KBM-7 (cell line): ENCODE measurements at places on chromosomes 5 and 9.
A peak's percentile ranks its signal among the peaks of the same experiment; 100 is the strongest.

GRCh38 chr5:177132136-177133095, 1.2 kb upstream of the NSD1 start:
- DNase-seq: no peak

DNA sequence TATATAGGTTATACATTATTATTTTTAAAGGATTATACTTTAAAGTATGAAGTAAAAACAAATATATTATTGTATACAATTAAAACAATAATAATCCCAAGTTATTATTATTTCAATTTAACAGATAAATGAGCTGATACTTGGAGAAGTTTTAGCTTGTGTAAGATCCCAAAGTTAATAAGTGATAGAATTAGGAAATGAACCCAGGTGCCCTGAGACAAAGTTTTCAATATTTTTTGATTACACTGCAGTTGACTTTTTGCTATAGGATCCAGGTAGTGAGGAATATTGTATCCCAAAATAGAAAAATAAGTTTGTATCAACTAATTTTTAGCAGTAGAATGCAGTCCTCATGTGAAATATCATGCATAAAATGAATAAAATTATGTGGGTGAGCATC, 543.2 kb upstream of the ZNF608 start:
- no peak for DNase-seq

DNA sequence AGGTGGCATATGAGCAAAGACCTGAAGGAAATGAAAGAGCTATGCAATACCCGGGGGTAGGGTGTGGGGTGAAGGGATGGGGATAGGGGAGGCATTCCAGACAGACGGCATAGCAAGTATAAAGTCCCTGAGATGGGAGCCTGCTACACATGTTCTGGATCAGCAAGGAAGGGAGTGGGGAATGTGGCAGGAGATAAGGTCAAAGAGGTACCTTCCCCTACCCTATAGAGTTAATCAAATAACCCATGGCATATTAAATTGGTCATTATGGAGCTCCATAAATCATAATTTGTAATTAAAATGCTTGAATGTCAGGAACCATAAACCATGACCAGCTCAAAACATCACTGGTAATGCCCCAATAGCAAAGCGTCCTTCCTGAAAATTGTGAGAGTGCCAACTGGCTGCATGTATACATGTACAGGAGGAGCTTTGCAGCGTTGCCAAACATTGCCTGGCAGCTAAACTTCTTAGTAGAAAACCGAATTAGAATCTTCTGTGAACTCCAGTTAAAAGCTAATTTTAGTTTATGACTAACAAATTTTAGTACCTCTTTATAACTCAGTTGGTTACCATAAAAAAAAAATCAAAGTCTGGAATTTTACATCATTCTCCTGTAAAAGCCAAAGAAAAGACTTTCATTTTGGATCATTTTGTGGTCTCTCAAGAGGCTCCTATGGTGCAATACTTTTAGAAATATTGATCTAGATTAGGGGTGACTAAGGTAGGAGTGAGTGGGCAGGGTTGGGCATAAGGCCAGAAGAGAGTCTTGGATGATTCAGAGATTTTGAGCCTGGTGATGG, 4.7 kb downstream of the DNAI1 start:
- peak; percentile 17 for DNase-seq

DNA sequence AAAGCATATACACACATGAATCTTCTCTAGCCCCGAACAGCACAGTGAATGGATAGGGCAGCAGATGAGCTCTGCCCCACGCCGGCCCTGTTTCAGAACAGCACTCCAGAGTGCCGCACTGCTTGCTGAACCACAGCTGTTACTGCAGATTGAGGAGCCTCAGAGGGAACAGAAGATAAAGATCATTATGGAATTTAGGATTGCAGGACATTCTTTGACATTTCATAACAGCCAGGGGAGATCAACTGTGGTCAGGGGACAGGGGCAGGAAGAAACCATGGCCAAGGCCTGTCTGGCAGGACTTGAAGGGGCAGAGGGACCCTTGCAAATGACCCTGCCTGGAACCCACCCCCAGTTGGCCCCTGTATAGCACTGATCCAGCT, 20.6 kb downstream of the IRF1 start:
- no peak for DNase-seq

GRCh38 chr5:39370555-39371366, 6.5 kb upstream of the C9 start:
- no peak for DNase-seq

- DNase-seq: peak; percentile 14
These were observed 38.7 kb upstream of the CDKN2AIPNL start for GRCh38 chr5:134450374-134450773.

DNA sequence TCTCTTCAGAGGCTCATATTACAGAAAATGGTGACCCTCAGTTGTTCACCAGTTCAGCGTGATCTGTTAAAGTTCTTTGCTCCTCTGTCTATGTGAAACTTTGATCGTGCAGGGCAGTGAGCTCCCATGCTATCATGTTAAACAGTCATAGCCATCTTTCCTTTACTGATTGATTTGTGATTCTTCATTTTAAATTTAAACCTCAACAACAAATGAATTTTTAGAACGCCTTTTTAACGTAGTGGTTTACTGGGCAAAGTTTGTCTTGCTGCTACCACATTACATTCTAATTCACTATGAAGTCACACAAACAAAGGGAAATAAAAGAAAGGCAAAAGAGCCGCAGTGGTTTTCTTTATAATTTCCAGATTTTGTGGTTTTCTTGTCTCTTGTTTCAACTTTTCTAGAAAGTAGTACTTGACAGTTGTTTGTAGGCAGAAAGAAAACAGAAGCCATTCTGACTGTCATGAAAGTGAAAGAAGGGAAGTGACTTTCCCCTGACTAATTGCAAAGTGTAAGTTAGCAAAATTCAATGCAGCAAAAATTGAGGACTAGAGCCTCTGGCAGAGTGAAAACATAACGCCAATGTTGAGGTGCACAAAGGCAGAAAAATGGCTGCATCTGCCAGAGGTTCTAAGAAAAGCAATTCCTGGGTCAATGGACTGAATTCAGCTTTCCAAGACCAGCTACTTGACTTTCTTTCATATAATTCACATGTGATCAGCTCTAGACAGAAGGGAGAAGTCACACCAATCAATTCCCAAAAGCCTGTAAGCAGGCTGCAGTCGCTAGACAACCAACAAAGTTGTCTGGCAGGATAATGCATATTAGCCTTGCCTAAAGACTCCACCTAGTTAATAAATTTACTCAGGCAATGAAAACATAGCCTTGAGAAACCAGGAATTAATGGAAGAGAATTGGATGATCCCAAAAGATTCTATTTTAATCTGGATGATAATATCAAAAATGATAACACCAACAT, 7.1 kb upstream of the IFNA6 start:
- DNase-seq: peak; percentile 51

GRCh38 chr9:124220946-124221451, 36.8 kb upstream of the NEK6 start:
- no peak for DNase-seq

GRCh38 chr5:64869419-64869818, 100.7 kb downstream of the CWC27 start:
- no peak for DNase-seq

DNA sequence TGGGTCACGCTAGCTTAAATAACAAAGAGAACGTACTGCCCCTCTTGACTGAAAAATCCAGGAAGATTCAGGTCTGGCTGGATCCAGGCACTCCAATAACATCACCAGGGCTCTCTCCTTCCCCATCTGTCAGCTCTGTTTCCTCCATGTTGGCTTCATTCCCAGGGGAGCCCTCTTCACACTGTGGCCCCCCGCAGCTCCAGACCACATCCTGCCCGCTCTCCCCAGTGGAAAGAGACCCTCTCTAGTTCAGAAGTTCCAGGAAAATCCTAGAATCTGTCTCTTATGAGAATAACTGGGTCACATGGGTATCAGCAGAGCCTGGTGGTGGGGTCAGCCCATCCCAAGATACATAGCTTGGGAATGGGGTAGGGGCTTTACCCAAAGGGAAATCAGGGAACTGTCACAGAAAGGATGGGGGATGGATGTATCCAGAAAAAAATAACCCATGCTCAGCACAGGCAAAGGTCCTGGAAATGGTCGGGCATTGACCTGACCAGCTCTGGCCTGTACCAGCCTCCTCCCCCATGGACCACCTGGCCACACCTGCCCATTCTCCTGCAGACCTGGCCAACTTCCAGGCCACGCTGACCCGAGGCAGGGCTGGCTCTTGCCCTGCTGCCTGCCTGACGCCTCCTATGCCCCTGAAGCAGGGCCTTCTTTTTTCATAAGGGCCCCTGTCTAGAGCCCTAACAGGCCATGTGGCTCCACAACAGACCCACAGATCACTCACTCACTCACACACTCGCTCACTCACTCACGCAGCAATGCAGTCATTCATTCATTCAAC, 65.9 kb downstream of the COL23A1 start:
- DNase-seq: no peak

- no peak for DNase-seq
These were observed 42.6 kb downstream of the HMCN2 start for GRCh38 chr9:130308081-130308571.
